ENCODE measurements at places on chromosomes 4 and X.

DNA sequence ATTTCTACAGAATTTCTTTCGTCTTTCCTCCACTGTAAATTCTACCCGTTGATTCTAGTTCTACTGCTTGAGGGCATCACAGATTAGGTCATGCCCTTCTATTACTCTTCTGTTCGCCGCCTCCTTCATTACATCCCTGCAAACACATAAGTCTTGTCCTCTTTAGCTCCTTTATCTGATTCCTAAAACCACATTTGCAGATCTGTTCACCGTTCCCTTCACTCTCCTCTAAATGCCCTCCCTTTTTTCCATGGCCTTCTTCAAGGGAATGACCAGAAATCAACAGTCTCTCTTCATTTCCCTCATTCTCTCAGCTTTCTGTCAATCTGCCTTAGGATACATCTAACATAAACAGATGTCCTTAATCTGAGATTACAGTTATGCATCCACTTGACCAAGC lies 43.1 kb downstream of the BTC start:
- no peak for DNase-seq

DNA sequence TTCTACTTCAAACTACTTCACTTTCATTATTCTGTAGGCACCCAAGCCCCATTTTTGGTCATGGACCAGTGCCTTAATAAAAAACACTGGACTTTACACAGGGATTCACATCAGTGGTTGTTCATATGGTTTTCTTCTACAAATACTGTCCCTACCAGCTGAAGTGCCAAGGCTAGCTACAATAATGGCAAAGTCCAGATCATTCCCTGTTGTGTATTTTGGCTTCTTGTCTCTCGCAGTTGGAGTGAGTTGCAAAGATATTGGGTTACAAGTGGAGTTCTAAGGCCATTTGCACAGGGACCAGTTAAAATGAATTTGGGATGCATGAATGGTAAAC lies 16.7 kb upstream of the ANKRD17 start:
- no peak for DNase-seq

- no peak for DNase-seq
Measured at GRCh38 chr4:185786422-185786821, 25.6 kb downstream of the SORBS2 start.

DNA sequence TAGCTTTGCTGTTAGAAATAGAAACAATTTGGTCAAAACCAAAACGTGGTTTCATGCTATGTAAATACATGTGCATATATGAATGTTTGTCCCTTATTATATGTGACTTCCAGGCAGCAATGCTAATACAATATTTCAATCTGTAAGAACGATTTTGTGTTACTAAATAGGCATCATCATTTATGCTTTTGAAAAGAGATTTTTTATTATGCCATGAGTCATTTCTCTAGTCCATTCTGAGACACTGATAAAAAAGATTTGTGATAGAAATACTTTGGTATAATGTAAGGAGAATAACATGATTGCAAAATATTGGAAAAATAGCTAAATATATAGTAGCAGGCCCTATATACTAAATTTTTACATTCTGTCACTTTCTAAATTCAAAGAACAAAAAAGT lies 28.9 kb downstream of the SYNPO2 start:
- DNase-seq = no peak

DNA sequence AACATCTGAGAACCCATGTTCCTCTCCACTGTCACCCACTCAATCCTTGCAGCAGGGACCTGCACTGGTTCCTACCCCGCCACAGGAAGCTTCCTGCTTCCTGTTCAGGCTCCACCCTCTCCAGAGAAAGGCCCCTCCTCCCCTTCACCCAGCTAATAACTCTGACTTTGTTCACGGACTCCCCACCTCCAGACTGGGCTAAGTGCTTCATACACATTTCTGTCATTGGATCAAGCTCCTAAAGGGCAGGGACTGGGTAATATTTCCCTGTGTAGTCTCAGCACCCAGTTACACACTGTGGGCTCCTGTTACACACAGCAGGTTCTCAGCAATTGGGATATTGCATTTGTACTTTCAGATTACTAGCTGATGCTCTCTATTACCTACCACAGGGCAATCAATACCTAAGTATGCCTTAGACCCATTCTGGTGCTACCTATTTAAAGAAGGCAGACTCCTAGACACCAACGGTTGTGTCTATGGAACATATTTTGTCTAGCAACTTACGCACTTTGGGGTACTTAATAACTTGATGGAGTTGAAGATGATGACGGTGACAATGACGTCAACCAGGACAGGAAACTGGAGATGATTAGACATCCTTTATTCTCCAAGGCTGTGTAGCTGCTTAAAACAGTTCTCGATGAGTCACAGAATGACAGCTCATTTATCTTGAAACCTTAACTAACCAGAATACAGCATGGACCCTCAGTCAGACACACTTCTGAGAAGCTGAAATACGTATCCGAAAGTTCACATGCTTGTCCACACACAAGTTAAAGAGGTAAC lies 58.1 kb downstream of the MAML3 start:
- DNase-seq = no peak

DNA sequence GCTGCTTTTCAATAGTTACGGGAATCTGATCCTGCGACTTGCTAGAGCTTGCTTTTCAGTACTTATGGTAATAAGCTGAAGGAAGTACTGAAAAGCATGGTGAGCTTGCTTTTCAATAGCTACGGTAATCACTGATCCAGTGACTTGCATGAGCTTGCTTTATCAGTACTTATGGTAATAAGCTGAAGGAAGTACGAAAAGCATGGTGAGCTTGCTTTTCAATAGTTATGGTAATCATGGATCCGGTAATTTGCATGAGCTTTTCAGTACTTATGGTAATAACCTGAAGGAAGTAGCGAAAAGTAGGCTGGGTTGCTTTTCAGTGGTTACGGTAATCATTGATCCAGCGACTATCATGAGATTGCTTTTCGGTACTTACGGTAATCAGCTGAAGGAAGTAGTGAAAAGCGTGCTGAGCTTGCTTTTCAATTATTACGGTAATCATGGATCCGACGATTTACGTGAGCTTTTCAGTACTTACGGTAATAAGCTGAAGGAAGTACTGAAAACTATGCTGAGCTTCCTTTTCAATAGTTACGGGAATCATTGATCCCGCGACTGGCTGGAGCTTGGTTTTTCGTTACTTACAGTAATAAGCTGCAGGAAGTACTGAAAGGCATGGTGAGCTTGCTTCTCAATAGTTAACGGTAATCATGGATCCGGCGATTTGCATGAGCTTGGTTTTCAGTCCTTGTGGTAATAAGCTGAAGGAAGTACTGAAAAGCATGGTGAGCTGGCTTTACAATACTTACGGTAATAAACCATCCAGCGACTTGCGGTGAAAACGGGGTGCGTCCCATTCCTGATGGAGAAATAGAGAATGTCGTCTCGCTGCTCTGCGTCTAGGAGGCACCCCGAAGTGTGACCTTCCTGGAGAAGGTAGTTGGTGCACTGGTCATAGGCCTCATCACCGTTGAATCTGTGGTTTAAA lies 6.5 kb downstream of the CRLF2 start:
- no peak for DNase-seq

- no peak for DNase-seq
Measured at GRCh38 chr4:109658871-109659410, 44.3 kb downstream of the CASP6 start.
